ENCODE measurements at places on chromosomes 7 and 10.

DNA sequence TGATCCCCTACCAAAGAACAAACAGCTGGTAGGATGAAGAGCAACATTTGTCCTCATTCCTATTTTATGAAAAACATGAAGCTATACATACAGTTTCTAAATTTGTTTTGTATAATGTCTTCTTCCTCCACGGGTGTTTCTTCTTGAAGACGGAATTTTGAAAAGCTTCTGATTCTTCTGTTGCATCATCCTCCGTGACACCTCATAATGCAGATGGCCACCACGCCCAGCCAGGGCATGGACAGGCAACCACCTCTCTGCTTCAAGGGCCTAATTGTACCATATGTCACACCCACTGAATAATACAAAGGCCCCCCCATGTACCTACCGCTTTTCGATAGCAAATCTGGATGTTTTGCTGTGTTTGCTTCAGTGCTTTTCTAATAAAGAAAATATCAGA lies at the start of gene SUN3:
TSS of gene SUN3 (minus strand) at position 170 of the 400 bp plus-strand sequence. CDS start at position 1, 169 bp downstream.
- DNase-seq, result no peak

DNA sequence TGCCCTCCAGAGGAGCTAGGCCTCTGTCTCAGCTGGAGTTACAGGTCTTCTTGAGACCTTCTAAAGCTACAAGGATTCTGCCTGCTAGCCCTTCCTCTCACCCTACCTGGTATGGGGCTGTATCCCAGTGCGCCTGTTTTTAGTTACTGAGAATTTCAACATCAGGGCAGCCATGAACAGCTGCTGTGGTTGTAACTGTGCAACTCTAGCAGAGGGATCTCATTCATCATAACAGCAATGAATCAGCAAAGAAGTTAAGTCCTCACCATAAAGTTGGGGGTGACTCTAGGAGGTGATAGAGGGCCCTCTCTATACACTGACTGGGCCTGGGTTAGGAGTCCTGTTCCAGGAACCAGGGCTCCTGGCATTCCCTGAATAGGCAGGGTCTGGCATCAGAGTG lies 14.0 kb upstream of the CDH23 start:
- DNase-seq, result no peak

DNA sequence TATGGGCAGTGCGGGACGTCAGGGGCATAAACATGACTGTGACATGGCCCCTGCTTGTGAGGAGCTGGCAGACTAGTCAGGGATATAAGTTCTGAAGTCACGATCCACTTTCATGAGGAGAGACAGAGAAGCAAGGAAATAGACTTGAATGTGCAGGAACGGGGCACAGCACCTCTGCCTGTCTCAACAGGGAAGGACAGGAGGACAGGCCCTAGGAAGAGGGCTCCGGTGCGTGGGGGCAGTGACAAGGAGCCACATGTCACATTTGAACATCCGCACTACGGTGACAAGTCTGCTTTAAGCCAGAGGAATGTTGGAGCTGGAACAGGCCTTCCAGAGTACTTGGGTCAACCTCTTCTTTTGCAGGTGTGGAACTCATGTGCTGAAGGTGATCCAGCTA lies 19.8 kb upstream of the SAR1A start:
- DNase-seq, result no peak

- DNase-seq, result no peak
Observed at GRCh38 chr10:11403116-11403515, 208.3 kb downstream of the USP6NL start.

GRCh38 chr7:157484411-157485081 lies 147.7 kb downstream of the DNAJB6 start:
- no peak for DNase-seq

GRCh38 chr10:70114902-70115301 lies 17.7 kb downstream of the AIFM2 start:
- no peak for DNase-seq

DNA sequence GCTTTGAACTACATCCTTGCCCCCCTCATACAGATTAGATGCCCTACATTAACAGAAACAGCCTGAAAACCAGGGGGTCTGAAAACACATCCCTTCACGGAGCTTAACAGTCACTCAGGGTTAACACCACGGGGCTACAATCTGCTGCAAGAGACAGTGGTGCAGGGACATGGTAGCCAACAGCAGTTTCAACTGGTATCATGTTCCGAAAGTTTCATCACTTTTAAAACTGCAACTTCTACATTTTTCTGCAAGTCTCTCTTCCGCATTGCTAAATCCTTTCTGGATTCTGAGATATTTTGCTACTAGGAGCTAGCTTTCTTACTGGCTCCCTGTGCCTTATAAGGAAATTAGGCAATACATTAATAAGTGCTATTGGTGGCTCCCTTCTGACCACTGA lies 92.6 kb downstream of the JAZF1 start:
- DNase-seq, result peak; percentile 86

GRCh38 chr7:48691788-48692187 lies 232.6 kb upstream of the CDC14C start:
- no peak for DNase-seq

- DNase-seq, result peak; percentile 76
Observed at GRCh38 chr10:129744134-129745111, 219.7 kb downstream of the EBF3 start.

DNA sequence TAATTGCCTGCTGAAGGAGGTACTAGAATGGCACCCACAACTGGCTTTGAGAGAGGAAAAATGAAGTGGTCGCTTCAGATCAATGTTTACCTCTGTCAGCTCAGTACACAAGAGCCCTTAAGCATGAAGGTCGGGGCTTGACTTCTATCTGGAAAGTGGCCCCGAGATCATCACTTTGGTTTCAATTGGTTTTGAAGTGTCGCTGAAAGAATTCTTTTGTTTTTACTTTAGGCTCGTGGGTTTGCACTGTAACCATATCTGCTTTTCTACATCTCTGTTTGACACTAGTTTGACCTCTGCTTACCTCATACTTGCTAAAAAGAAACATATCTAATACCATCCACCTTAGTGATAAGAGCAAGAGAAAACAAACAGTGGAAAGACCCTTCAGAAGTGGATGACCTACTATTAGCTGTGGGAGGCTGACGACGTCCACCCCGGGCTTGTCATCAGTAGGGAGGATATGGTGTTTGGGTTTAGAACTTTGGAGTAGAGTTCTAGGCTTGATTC lies 361.8 kb downstream of the GATA3 start:
- no peak for DNase-seq

DNA sequence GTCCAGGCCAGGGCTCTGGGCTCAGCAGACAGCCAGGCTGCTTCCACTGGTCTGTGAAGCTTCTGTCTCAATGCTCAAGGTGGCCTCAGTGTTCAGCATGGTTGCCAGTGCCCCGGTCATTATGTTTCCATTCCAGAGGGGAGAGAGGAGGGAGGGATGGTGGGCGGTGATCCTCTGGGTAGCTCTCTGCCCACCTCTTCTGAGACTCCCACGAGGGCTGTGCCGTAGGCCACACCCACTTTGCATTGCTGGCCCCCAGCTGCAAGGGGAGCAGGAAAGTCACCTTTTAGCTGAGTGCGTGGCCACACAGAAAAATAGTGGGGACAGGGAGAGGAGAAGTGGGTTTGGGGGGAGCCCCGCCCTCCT lies 42.5 kb downstream of the FOXK1 start:
- no peak for DNase-seq

DNA sequence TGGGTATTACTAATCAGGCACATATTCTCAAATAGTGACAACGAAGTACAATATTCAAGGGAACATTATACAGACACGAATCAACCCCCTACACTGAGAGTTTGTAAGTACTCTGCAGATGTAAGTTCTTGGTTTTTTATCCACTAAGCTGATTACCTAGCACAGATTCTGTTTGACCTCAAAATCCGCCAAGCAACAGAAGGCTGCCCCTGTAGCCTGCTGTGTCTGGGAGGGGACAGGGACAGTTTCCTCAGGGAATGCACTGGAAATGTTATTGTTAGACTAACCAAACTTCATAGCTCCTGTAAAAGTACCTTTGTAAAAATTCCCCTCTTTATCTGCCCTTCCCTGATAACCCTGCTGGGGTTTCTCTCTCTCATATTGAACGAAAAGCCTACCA lies 45.2 kb upstream of the ZRANB1 start:
- DNase-seq, result no peak

- no peak for DNase-seq
Observed at GRCh38 chr10:61175316-61175715, 231.3 kb upstream of the RHOBTB1 start.

DNA sequence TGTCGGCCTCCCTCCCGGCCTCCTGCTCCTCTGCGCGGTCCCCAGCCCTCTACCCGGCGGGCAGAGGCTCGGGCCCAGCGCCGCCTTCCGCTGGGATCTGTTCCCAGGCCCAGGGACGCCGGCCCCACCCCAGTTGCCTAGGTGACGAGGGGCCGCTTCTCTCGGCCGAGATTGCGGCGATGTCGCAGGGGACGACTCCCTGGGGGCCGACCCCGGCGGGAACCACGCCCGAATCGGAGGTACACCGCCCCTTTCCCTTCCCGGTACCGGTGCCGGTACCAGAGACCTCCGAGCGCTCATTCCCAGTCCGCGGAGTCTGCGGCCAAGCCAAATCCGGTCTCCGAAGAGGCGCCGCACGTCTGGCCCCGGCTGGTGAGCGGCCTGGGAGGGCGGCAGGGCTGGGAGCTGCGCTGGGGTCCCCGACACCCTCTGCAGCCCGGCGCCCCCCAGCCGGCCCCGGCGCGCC lies at the start of gene CABCOCO1:
TSS of gene CABCOCO1 (plus strand) at position 136 of the 466 bp plus-strand sequence. CDS start at position 180, 44 bp downstream.
- DNase-seq, result no peak

- DNase-seq, result no peak
Observed at GRCh38 chr7:76260171-76260703, 42.2 kb upstream of the HSPB1 start.

- no peak for DNase-seq
Observed at GRCh38 chr10:27959093-27959715, 39.7 kb downstream of the ODAD2 start.

- DNase-seq, result no peak
Observed at GRCh38 chr10:4557469-4557868, 268.5 kb upstream of the AKR1E2 start.

DNA sequence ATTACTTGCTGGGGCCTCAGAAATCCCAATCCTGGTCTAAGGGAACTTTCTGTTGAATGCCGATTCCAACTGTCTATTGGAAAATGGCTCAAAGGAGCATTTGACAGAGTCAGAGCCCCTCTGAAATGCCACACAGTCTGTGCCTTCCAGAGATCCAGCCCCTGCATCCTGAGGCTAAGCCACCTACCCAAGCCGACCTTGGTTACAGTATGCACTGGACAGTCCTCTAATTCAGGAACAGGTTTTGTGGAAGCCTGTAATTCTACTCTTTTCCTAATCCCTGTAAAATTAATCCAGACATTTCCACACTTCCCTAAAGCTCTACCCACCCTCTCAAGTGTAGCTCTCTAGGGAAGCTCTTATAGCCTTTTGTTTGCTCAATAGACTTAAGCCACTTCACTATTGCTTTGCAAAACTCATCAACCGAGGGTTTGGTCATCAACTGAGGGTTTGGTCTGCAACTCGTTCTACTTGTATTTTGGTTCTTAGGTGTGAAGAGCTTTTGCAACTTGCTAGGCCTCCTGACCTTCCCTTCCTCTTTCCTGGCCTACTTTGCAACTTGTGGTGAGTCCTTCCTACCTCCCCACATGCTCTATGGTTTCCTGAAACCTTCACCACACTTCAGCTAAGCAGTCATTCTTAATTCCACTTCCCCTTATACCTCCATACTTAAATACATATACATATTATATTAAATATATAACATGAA lies 364.8 kb downstream of the SFMBT2 start:
- DNase-seq, result no peak

GRCh38 chr10:132387764-132388210 lies 9.2 kb upstream of the PWWP2B start:
- DNase-seq, result no peak

- DNase-seq, result no peak
Observed at GRCh38 chr10:8194050-8194449, 139.6 kb downstream of the GATA3 start.

DNA sequence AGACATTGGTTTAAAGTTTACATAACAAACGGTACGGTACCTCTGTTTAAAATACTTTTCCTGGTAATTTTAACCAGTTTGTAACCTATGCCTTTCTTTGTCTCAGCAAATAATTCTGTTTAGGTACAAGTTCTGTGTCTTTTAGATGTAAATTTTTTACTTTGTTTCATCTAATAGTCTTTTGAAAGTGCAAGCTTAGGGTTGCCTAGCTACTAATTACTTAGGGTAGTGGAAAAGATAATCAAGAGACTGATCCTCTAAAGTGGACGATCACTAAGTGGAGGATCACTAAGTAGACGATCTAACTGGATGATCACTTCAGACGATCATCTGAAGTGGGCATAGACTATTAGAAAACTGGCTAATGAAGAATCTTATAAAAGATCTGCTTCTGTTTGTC lies 16.1 kb upstream of the FKBP9 start:
- DNase-seq, result no peak

DNA sequence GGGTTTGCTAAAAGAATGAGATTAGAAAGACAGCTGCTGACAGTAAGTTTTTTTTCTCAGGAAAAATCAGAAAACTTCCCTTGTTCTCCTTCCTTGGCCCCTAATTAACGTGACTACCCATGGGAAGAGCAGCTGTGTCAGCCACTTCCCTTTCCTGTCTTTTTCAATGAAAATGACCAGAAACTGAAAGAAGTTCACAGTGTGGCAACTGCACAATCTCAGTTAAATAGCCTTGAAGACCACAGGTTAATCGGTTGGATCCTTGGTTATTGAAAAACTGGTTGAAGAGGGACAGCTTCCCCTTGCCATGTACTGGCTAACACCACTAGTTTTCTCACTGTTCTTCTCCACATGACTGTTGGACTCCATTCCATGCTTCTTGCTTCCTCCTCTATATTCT lies 148.8 kb upstream of the AGR3 start:
- no peak for DNase-seq

GRCh38 chr10:98293550-98294269 lies 25.7 kb upstream of the LOXL4 start:
- DNase-seq, result no peak

GRCh38 chr7:18257711-18258110 lies 230.1 kb upstream of the PRPS1L1 start:
- no peak for DNase-seq

DNA sequence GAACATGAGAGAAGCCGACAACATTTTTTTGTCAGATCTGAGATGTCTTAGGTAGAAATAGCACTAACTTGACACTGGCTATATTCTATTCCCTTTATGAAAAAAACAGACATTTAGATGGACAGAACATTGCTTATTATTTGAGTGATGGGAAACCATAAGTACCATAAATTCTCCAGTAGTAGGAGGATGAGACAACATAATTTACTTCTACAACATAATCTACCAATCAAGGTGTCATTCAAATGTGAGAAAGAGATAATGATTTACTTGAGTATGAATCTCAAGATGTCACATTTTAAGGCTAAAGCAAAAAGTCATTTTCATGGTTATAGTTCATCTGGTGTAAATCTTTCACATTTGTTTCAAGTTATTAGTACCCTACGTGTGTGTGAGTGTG lies 110.8 kb downstream of the CALCR start:
- DNase-seq, result no peak

GRCh38 chr10:8041992-8042720 lies 12.3 kb upstream of the GATA3 start:
- DNase-seq, result no peak

All from vagina (tissue), 2 donors.